Fibroblast of lung (primary cell): ENCODE measurements at places on chromosomes 12 and 14. TPM values are rescaled to one million over a fixed set of nuclear protein-coding genes. Genes with fewer than 3 reads are reported as not detected.
A peak's percentile ranks its signal among the peaks of the same experiment; 100 is the strongest.

GPR33 gene
- polyA plus RNA-seq: not detected in 2 replicates

PTPRR gene
- 0.43 and 0.44 TPM in 2 replicates for polyA plus RNA-seq

RNASE4 gene
- 25.0 and 43.9 TPM in 2 replicates for polyA plus RNA-seq

DNA sequence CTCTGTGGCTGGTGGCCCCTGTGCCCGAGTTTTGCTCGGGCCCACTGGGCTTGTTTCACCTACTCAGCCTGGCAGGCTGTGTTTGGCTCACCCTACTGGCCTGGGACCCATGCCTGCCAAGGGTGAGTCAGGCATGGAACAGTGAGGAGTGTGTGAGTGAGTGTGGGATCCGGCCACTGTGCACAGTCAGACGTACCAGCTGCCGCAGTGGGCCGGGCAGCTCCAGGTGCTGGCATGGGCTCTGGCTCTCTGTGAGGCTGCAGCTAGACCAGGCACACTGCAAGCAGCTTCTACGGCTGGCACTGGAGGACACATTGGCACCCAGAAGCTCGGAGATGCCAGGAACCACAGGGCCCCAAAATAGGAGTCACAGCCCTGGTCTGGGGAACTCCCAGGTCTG, 40.6 kb downstream of the HSD17B6 start:
- DNase-seq: no peak

KCNJ8 gene
- 5.7 and 17.7 TPM in 2 replicates for polyA plus RNA-seq

GRCh38 chr12:6896846-6897435, 7.7 kb upstream of the LRRC23 start:
- DNase-seq: peak; percentile 19

SERPINA10 gene
- not detected in 2 replicates for polyA plus RNA-seq

DNA sequence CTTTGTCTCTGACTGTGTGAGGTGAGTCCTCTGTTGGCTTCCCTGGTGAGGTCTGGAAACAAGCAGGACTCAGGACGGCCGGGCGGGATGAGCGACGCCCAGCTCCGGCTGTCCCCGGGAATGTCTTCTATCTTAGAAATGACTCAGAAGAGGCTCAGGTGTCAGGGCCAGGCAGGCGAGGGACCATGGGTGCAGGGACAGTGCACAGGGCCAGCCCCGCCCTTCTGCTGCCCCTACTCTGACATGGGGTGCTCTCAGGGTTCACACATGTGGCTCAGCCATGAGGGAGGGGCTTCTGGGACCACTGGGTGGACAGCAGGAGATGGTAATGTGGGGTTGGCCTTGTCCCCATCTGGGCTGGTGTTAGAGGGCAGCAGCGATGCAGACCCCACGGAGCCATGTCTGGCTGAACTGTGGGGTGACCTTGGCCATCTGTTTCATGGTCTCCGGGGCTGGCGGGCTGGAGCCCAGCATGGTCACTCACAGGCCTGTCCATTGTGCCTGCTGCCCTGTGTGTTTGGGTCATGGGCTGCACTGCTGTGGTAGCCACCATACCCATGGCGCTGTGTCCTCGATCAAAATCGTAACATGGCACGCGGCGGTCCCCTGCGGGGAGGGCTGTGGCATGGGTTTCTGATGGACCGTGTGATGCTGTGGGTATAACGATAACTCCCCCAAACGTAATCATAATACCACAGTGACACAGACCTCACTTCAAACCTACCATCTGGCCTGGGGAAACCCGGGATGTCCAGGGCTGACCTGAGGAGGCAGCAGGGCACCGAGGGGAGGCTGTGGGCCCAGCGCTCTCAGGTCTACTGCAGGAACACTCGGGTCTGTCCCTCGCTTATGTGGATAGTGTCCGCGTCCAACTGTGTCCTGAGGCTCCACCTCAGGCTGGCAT, 368.8 kb downstream of the TMEM121 start:
- DNase-seq: no peak

DNA sequence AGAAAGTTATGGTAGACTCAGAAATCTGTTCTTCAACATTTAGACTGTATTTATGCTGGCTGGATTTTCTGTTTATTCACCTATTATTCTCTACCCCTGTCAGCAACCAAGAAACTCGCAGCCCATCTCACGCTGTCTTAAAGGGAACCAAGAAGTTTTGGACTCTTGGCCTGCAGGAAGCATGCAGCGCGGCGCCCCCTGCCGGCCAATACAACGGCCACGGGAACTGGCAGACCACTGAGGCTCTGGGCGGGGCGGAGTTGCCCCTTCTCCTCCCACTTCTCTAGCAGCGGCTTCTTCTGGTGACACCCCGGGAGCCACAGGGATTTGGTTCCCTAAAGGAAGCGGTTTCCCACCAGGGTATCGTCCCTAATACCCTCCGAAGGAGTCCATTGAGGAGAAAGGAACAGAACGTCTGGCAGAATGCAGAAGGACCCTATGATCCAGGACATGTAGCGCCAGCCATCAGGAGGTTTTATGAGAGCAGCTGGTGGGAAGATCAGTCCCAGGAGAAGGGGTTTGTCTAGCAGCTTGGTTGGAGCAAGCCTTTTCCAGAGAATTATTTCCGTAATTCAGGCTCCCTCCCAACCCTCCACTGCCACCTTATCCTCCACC, 21.0 kb upstream of the RNASE2 start:
- DNase-seq: no peak

- no peak for DNase-seq
Measured at GRCh38 chr12:26149968-26150500, 25.2 kb upstream of the BHLHE41 start.

GRCh38 chr14:79136071-79137044, 966.2 kb downstream of the NRXN3 start:
- no peak for DNase-seq

GRCh38 chr14:81473456-81474147, 60.1 kb downstream of the SEL1L start:
- DNase-seq: no peak

GRCh38 chr14:59503256-59503655, 18.9 kb downstream of the JKAMP start:
- DNase-seq: no peak

VWF gene
- 0.15 and 0.21 TPM in 2 replicates for polyA plus RNA-seq

DNA sequence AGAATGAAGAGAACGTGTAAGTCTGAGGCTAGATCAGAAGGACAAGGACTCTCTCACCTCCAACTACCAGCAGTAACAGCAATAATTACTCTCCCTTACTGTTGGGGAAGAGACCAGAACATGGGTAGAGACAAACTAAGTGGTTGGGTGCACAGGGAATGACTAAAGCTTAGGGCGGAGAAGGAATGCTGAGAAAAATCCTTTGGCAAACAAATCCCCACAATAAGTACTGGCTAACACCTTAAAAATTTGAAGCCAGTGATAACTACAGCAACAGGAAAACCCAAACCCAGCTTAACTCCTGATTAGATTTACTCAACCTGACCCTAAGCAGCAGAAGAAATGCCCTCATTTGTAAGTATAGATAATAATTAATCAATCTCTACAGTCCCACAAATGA, 759.0 kb downstream of the AACS start:
- DNase-seq: no peak

CLEC4D gene
- not detected in 2 replicates for polyA plus RNA-seq

DNA sequence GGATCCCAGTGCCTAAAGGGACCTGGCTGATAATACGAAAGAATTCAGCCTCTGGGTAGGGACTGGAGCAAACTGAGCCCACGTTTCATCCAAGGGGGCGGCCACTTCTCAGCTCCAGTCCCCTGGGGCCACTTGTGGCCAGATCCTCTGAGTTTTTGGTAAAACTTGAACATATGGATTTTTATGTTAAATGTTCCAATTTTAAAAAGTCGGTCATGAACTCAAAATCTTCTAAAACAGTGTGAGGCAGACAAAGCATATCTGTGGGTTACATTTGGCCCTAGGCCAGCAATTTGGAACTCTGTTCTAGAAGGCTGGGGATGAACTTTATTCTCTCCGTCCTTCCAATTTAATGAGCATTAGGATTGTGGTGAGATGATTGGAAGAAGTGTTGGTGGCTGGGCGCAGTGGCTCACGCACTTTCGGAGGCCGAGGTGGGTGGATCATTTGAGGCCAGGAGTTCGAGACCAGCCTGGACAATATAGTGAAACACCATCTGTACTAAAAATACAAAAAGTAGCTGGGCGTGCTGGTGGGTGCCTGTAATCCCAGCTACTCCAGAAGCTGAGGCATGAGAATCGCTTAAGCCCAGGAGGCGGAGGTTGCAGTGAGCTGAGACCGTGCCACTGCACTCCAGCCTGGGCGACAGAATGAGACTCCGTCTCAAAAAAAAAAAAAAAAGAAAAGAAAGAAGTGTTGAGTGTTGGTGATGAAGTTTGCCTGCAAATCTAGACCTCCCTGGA, 3.0 kb upstream of the PPP1CC start:
- DNase-seq: peak; percentile 22

- peak; percentile 44 for DNase-seq
Measured at GRCh38 chr12:93762059-93762719, 85.0 kb downstream of the CRADD start.

GRCh38 chr14:93219103-93219726, 12.2 kb downstream of the UBR7 start:
- peak; percentile 72 for DNase-seq

DNA sequence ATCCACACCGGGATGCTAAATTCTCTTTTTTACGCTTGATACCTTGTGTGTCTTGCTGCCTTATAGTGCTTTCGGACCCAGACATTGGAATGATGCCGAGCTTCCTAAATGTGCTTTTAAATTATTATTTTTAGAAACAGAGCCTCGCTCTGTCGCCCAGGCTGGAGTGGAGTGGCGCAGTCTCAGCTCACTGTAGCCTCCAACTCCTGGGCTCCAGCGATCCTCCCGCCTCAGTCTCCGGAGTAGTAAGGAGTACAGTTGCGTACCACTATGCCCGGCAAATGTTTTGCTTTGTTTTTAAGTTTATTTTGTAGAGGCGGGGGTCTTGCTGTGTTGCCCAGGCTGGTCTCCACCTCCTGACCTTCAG, 489 bp upstream of the EML5 start:
- DNase-seq: no peak

ADCY4 gene
- polyA plus RNA-seq: 0.43 and 1.4 TPM in 2 replicates

DNA sequence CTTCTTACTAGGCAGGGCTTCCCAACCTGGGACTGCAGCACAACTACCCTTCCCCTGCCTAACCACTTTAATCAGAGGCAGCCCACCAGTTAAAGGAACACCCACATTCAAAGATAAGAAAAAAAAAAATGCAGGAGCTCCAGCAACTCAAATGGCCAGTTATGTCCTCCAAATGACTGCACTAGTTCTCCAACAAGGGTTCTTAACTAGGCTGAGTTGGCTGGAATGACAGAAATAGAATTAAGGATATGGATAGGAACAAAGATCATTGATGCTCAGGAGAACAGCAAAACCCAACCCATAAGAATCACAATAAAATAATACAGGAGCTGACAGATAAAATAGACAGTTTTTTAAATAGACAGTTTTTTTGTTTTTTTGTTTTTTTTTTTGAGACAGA, 154.2 kb downstream of the PLCZ1 start:
- DNase-seq: peak; percentile 24

ZDHHC22 gene
- not detected in 2 replicates for polyA plus RNA-seq

DNA sequence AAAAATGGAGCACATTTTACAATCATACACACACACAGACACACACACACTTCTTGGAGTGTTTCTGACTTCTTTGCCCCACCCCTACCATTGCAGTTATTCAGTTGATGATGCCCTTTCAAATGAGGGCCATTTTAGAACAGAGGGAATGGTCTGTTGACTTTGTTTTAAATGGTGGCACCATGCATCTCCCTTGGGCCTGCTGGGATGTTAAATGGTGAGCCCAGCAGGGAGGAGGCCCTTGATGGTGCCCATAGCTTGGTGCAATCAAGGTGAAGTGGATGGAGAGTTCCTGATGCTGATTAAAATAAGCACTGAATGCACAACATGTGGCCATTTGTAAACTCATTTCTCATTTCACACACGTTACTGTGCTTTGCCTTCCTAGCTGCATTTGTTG, 13.3 kb downstream of the C12orf75 start:
- no peak for DNase-seq

- peak; percentile 94 for DNase-seq
Measured at GRCh38 chr12:25495331-25496097, 57.6 kb downstream of the LMNTD1 start.

LGALS3 gene
- 333 and 398 TPM in 2 replicates for polyA plus RNA-seq

GRCh38 chr12:56530390-56531055, 8.9 kb downstream of the RBMS2 start:
- DNase-seq: no peak

- DNase-seq: no peak
Measured at GRCh38 chr14:100450736-100451135, 127.6 kb downstream of the SLC25A47 start.

DNA sequence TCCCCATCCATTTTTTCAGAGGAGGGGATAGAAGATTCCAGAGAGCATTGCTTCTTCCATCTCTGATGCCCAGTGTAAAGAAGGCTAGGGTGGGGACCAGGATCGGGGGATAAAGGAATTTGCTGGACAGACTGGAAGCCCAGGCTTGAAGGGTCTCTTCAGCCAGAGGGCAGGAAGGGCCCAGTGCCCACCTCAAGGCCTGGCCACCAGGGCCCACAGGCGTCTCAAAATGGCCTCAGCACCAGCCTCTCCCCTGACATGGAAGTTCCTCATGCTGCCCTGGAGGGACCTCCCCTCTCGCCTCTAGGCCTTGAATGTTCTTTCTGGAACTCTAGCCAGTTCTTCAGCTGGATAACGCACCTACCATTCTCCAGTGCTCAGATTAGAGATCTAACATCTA, 2.8 kb downstream of the RPS6KL1 start:
- DNase-seq: no peak

TAS2R14 gene
- 1.3 and 2.0 TPM in 2 replicates for polyA plus RNA-seq

KRT2 gene
- not detected in 2 replicates for polyA plus RNA-seq

CMA1 gene
- not detected in 2 replicates for polyA plus RNA-seq

DNA sequence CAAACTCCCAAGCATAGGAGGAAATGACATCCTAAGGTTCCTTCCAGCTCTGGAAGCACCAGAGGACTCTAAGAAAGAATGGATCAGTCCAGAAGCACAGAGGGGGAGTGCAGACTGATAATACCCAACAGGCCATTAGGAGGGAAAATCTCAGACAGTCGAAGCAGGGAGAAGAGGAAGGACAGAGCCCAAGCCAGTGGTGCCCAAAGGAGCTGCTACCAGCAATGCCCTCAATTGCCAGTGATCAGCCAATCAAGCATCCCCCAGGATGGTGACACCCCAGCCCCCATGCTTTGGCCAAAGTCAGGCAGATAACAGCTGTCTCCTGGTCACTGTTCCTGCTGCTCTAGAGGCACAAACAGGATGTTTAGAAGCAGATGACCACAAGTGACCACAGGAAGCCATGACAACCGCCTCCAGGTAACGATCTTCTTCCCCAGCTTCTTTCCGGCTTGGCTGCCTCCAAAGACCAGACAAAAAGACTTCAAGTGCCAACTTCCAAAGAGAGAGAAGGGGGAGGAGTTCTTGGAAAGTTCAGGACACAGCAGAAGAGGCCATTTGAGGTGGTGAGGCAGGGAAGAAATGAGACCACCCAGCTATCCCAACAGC, 16.2 kb downstream of the PXN start:
- no peak for DNase-seq

- no peak for DNase-seq
Measured at GRCh38 chr12:46872135-46872534, 46.3 kb upstream of the SLC38A4 start.

- DNase-seq: no peak
Measured at GRCh38 chr12:115988625-115989563, 288.6 kb downstream of the MED13L start.
